ENCODE measurements at places on chromosomes 3 and 15. TPM values are rescaled to one million over a fixed set of nuclear protein-coding genes. Genes with fewer than 3 reads are reported as not detected.

The HES1 gene
- total RNA-seq: 14.4 TPM

The SSUH2 gene
- total RNA-seq: 1.0 TPM

The GOLGA8O gene
- 0.19 TPM for total RNA-seq

The ZBTB38 gene
- total RNA-seq: 70.2 TPM

The GHSR gene
- not detected for total RNA-seq

The AHSG gene
- not detected for total RNA-seq

The CNBP gene
- 333 TPM for total RNA-seq

The DOCK3 gene
- total RNA-seq: 0.43 TPM

The BNIP2 gene
- 80.5 TPM for total RNA-seq

The SLC9C1 gene
- not detected for total RNA-seq

The SERINC4 gene
- total RNA-seq: 0.12 TPM

The TMEM212 gene
- total RNA-seq: not detected

The PBRM1 gene
- total RNA-seq: 18.6 TPM

The MESP1 gene
- 7.2 TPM for total RNA-seq

The SLC12A8 gene
- total RNA-seq: 1.3 TPM

The CLDN18 gene
- not detected for total RNA-seq

The BTLA gene
- total RNA-seq: not detected

The GOLGA8Q gene
- 0.08 TPM for total RNA-seq

The STAB1 gene
- not detected for total RNA-seq

The SLC28A1 gene
- total RNA-seq: not detected

The PLA1A gene
- total RNA-seq: 0.45 TPM

The ARRDC4 gene
- 0.31 TPM for total RNA-seq

The SPATA12 gene
- 0.52 TPM for total RNA-seq

The B3GALNT1 gene
- 0.11 TPM for total RNA-seq

The PTH1R gene
- 0.28 TPM for total RNA-seq

The CYP8B1 gene
- not detected for total RNA-seq

The MUC13 gene
- total RNA-seq: 7.8 TPM

The CLDN11 gene
- total RNA-seq: not detected

The TMCO5A gene
- total RNA-seq: not detected

The PARP15 gene
- total RNA-seq: not detected

The CPLX3 gene
- total RNA-seq: not detected

The NMNAT3 gene
- 1.2 TPM for total RNA-seq

The VPS8 gene
- 9.6 TPM for total RNA-seq

The NR2E3 gene
- total RNA-seq: 0.18 TPM

The HTR3E gene
- total RNA-seq: not detected

The MORC1 gene
- not detected for total RNA-seq

The ZMAT3 gene
- total RNA-seq: 6.6 TPM

The RPL39L gene
- total RNA-seq: 49.9 TPM

The ADGRG7 gene
- total RNA-seq: not detected

The TLR9 gene
- total RNA-seq: not detected

The ADAMTS17 gene
- total RNA-seq: 0.20 TPM

The EXD1 gene
- total RNA-seq: not detected

The SAMMSON gene
- total RNA-seq: not detected

The RNU5B-1 gene
- not detected for total RNA-seq

The GOLGA6L10 gene
- 0.56 TPM for total RNA-seq

Measured in A549 treated with DMSO at 1 μM for 4 hours (cell line).